Transverse colon (tissue), 4 donors: ENCODE measurements at places on chromosomes 6 and 20. TPM values are rescaled to one million over a fixed set of nuclear protein-coding genes. Genes with fewer than 3 reads are reported as not detected.

CENPQ gene
- total RNA-seq: not detected

BPIFA1 gene
- not detected for total RNA-seq

HMGA1 gene
- total RNA-seq: 67.6 TPM

MAS1 gene
- total RNA-seq: not detected

BMP7 gene
- not detected for total RNA-seq

OXT gene
- total RNA-seq: not detected

ABHD16B gene
- total RNA-seq: not detected

GRCh38 chr6:109243863-109244825, 138.1 kb downstream of the CD164 start:
- no peak for DNase-seq

GRCh38 chr6:24961852-24962251, 26.1 kb upstream of the RIPOR2 start:
- no peak for DNase-seq

DNA sequence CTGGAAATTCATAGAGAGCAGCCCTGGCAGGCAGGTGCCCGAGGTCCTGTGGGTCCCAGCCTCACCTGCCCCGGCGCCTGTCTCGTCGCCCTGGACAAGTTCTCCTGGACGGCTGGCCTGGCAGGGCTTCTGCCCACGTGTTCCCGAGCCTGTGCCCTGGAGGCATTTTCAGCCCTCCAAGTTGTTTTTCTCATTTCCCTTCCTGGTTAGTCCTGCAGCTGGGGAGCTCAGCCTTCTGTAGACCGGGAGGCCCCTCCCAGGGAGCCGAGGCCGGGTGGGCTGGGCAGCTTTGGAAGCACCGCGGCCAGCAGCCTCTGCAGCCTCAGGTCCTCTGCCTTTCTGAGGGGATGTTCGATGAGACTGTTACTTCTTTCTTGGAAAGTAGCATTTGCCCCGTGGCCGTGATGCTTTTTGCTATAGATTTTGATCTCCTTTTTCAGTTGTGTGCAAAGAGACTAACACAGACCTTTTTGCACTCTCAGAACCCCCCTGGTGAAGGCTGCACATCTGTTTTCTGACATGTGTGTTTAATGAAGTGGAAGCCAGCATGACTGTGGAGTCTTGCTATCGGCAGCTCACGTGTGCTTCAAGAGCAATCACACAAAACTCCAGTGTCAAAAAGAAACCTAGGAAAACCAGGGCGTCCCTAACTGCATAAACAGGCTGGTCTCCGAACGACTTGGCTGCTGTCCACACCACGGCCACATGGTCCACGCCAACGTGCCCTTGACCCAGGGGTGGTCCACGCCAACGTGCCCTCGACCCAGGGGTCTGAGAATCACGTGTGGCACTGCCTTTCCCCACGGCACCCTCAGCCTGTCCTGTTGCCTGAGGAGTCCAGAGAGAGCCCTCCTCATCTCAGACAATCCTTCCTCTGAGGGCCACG, 207.5 kb downstream of the SMOC2 start:
- no peak for DNase-seq

- DNase-seq: peak; percentile 50
Observed at GRCh38 chr6:85405175-85405852, 44.6 kb upstream of the NT5E start.

GRCh38 chr6:42354702-42355101, 97.0 kb downstream of the TRERF1 start:
- DNase-seq: no peak

GRCh38 chr20:48458601-48459385, 369.0 kb downstream of the PREX1 start:
- no peak for DNase-seq

GRCh38 chr6:13696226-13696625, 15.4 kb downstream of the RANBP9 start:
- DNase-seq: no peak

DNA sequence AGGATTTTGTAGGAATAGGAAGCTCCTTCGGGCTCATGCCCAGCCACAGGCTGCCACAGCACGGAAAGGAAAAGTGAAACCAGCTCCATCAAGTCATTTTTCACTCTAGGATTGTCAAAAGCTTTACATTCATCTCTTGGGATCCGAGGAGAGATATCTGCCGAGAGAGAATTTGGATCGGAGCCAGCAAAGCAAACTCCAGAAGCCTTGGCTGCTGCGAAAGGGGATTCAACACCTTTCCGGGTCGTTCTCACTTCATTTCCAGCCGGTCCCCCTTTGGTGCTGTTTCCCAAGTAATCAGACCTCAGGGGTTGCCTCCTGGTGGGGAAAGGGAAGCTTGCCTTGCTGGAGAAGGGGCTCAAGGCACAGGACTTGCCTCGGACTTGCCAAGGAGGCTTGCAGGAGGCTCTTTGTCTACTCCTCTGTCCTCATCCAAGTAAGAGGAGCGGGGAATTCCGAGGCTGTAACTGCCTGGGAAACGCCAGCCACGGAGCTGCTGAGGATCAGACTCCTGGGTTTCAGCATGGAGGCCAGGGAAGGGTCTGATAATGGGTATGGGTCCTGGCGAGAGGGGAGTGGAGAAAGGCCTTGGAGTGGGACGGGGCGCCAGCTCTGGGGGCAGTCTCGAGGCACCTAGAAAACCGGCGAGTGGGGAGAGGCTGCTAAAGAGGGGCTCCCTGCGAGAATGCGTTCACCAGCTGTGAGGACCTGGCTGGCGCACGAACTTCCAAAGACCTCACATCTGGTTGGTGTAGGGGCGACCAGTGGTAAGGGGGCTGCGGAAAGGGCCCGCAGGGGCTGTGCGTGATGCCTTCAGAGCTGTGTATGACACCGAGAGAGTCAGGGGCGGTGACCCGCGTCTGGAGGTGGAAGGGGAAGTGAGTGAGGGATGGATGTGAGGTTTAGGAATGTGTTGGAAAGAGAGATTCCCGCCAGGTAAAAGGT, 702 bp downstream of the ETV7 start:
- peak; percentile 47 for DNase-seq

DNA sequence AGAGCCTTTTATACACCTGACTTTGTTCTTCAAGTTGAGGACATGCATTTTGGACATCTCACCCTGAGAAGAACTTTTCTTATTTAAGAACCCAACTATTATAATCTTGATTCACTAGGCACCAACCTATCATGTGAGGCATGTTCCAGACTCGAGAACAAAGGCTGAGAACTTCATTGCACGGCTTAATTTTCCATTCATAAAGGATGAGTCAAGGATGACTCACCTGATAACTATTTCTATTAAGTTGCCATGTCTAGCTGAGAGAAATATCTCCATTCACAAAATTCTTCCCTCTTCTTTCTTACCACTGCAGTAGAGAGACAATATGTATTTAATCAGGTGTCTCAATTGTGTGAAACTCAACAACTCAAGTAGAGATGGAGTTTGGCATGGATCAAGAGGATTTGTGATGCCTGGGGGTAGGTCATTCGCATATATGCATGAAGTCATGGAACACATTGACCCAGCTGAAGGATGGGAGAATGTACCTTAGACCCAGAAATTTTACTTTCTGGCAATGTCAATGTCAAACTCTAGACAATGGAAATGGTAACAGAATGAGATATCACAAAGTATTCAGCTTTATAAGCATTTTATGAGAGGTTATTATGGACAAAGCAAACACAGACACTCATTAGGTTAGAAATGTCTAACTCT, 208.7 kb upstream of the PRND start:
- no peak for DNase-seq

- no peak for DNase-seq
Observed at GRCh38 chr6:141914646-141915045, 218.1 kb upstream of the GJE1 start.

DNA sequence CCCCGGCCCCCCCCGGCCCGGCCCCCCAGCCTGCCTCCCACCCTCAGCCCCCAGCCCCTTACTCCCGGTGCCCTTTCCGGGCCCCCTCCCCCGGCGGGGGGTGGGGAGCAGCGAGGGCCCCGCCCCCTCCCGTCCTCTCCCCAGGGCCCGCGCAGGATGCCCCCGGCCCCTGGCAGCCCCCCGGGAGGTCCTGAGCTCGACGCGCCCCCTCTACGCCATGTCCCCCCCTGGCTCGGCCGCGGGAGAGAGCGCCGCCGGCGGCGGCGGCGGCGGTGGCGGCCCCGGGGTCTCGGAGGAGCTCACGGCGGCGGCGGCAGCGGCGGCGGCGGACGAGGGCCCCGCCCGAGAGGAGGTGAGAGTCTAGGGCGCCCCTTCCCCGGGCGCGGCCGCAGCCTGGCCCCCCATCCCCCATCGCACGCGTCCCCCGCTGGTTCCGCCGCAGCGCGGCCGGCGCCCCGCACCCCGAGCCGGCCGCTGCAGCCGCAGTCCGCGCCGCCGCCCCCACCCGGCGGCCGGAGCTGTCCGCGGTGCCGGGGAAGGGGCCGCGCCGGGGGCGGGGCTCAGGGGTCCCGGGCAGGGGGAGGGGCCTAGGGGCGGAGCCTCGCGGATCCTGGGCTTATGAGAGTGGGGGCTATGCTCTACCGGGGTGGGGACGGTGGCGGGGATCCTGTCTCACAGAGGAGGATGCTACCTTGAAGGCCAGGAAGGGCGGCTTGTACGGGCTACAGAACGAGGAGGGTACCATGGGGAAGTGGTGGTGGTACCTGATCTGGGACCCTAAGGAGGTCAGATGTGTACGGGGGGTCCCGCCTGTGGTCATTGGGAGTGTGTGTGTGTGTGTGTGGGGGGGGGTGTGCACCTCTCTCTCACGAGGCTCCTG, 516 bp downstream of the TMEM151B start:
- DNase-seq: no peak

- no peak for DNase-seq
Observed at GRCh38 chr6:29757701-29758293, 34.6 kb downstream of the HLA-F start.

- no peak for DNase-seq
Observed at GRCh38 chr6:127547904-127548649, 28.9 kb upstream of the C6orf58 start.

GRCh38 chr6:49409951-49410542, 53.0 kb downstream of the MMUT start:
- DNase-seq: peak; percentile 74

- peak; percentile 87 for DNase-seq
Observed at GRCh38 chr20:37343212-37343993, 2.5 kb upstream of the SRC start.

GRCh38 chr20:3775457-3776108, 5.7 kb downstream of the SPEF1 start:
- no peak for DNase-seq

DNA sequence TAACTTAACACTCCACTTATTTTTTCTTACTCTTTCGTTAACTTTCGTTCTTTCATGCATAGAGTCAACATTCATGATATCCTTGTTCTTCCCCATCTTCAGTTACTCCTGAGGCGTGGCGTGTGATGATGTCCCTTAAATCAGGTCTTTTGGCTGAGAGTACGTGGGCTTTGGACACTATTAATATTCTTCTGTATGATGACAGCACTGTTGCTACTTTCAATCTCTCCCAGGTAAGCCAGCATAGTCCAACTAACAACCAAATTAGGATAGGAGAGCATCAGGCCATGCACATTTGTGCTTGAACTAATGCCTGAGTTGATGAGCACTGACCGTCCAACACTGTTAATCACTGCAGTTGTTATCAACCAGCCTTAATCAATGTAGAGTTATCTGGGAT, 119.6 kb downstream of the TMEM242 start:
- DNase-seq: no peak

DNA sequence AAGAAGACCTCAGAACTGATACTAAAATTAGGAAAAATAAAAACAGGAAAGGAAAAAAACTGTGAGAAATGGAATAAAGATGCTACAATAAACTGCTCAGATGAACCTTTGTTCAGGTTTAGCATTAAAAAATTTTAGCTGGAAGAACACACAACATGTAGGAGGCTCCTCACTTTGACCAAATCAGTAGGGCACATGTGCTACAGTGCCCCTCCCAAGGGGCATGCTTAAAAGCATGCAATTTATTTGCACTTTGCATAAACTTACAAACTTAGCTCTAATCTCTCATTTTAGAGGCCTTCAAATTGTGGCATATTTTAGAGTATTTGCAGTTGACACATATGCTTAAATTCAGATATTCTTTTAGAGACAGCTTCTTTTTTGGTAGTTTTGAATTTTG, 570.2 kb downstream of the UTRN start:
- DNase-seq: no peak

DNA sequence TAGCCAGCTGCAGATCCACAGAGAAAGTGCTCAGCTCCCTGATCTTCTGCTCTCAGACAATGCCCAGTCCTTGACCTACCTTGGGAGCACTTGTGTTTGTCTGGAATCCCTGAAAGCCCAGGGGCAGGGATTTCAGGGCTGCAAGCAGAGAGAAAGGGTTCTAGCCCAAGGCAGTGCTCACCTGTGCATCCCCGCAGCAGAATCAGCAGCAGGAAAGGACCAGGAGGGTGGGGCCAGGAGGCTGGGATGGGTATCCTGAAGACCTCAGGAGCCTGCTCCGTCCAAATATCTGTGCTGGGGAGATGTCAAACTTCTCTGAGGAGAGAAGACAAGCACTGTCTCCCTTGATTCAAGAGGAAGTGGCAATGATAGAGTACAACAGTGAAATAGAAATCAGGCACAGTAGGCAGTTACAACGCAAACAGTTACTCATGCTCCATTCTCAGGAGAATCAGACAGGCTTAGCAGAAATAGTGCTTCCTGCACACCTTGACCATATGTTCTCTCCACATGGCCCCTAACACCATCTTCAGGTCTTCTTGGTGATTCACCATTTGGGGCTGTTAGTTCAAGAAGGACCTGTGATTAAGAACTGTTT, 28.7 kb upstream of the SIRPG start:
- DNase-seq: no peak

DNA sequence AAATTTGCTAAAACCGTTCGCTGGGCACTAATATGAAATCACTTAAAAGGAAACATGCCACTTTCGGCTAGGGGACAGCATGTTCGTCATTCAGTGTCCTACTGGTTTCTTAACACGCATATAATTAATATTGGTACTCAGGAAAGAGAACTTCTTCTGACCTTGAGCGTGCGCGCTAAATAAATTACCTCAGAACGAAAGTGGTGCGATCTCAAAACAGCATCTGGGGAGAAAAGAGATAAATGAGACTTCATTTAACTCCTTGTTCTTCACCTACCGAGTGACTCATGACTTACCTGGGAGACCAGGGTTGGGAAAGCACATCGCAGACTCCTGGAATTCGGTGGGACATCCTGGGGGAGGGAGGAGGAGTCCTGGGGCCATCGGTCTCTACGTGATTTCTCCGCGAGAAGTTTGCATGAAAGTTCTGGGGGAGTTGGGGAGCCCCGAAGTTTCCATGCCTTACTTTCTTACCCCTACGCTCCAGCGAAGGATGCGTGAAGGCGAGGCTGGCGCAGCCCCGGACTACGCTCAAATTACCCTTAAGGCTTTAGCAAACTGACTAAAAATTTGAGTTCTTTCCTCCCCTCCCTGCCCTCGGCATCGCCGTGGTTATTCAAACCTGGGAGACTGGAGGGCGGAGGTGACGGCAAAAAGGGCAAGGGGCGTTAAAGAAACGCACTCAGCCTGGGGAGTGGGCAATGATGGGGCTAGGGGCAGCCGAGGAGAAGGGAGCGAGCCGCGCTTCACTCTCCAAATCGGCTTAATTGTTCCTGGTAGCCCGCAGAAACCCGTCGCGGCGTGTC, 1.1 kb upstream of the BEND6 start:
- DNase-seq: peak; percentile 8
